ENCODE measurements at places on chromosomes 12 and 14.
A peak's percentile ranks its signal among the peaks of the same experiment; 100 is the strongest.

- no peaks in the 10 kb centered on the region for H3K36me3 ChIP-seq
- no peak overlapping the region for H3K27ac ChIP-seq
- no peaks in the 10 kb centered on the region for H3K27me3 ChIP-seq
Observed at GRCh38 chr12:63047146-63047545, 103.9 kb downstream of the AVPR1A start.

DNA sequence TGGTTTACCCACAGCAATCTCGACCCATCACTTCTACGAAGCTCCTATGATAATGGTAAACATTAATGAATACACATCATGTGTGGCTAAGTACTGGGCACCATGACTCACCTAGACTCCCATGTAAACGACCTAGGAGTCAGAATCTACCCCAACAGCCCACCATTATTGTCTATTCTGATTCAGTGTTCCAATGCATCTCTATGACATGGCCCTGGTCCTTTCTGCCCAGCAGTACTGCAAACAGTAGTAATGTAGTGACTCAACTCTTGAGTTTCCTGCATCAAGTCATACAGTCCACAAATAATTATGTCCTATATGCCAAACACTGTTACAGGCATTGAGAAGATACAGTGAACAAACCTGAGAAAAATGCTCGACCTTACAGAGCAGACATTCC, 14.6 kb downstream of the GTF2A1 start:
- peak overlapping the region; percentile 48 for H3K27ac ChIP-seq
- H3K27me3 ChIP-seq = no peaks in the 10 kb centered on the region
- H3K36me3 ChIP-seq = peaks cover 52% of the 10 kb centered on the region
- no peak for DNase-seq

DNA sequence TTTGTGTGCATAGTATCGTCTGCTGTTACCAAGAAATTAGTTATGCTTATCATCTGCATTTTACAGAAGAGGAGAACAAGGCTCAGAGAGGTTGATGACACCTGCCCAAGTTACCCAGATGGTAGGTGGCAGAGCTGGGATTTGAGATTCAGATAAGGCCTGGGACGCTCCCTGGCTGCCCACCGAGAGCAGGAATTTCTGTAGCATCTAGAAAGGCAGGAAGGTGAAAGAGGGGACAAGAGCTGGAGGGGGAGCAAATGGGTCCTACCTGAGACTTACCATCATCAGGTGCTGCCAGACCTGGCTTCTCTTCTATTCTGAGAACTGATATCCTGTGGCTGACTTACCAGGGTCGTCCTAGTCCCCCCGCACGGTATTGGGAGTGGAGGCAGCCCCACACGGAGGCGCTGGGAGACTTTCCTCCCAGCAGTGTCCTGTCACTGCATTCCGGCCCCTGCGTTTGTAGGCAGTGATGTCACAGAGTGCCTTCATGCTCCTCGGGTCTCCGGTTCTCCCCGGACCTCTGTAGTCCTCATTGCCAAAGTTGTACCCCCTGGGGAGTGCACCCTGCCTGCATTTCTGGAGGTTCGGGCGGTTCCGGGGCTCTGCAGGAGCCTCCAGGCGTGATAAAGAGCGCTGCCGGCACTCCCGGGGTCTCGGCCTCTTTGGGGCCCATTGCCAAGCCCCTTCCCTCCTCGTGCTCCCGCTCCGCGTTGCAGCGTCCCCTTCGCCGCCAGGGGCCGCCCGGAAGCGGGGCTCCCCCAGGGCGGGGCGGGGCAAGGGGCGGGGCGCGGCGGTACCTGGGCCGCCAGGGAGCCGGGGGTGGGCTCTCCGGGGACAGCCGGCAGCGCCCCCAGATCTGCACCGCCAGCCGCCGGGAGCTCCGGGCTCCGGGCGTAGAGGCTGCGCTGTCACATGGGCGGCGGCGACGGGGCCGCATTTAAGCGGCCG, at the start of gene CABP1:
Gene CABP1, plus strand, starts transcription at position 856 of the 951 bp plus-strand sequence. Its CDS starts 60 bp downstream, at position 916.
- H3K36me3 ChIP-seq = no peaks in the 10 kb centered on the region
- peak within 1 kb of the TSS; percentile 75 for H3K4me3 ChIP-seq
- DNase-seq = peak; percentile 38

DNA sequence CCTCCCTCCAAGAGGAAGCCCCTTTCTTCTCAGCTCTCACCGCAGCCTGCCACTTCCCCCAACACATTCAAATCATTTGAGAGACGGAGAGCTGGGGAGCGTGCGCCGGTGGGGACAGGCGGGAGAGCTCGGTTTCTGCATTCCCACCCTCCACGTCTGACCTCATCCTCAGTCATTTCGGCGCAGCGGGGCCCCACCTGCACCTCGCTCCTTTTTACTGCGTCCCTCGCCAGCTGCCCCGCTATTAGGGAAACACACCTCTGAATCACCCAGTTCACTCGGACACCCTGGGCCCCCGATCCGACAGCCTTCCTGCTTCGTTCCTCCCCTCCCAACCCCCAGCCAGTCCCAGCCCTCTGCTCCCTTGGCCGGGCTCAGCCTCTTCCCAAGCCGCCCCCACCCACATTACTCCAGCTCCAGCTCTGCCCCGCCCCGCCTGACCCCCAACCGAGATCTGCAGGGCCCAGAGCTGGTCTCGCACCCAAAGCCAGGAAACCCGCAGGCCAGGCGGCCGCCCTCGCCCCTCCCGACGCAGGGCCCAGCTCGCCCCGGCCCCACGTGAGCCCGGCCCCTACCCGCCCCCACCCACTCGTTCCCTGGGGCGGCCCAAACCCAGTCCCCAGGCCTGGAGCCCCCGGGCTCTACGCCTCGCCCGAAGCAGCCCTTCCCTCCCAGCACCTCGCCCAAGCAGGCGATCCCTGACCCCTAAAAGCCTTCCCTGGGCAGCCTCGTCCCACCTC, 783 bp downstream of the CORO1C start:
- peaks cover 16% of the 10 kb centered on the region for H3K27me3 ChIP-seq
- peaks cover 3% of the 10 kb centered on the region for H3K36me3 ChIP-seq
- H3K27ac ChIP-seq = peak overlapping the region; percentile 83
- H3K4me3 ChIP-seq = peak overlapping the region; percentile 87

GRCh38 chr14:98578204-98578603, 693.8 kb downstream of the BCL11B start:
- no peak for DNase-seq
- H3K4me3 ChIP-seq = no peak overlapping the region
- H3K27ac ChIP-seq = no peak overlapping the region
- H3K27me3 ChIP-seq = peaks cover 2% of the 10 kb centered on the region
- H3K36me3 ChIP-seq = no peaks in the 10 kb centered on the region
- H3K4me1 ChIP-seq = no peaks in the 10 kb centered on the region

GRCh38 chr12:104108755-104109445, 29.1 kb downstream of the NFYB start:
- peaks cover 7% of the 10 kb centered on the region for H3K36me3 ChIP-seq
- no peaks in the 10 kb centered on the region for H3K27me3 ChIP-seq
- DNase-seq = peak; percentile 70
- no peak overlapping the region for H3K4me3 ChIP-seq
- H3K4me1 ChIP-seq = peaks cover 11% of the 10 kb centered on the region
